ENCODE measurements at places on chromosomes 2 and 18.

DNA sequence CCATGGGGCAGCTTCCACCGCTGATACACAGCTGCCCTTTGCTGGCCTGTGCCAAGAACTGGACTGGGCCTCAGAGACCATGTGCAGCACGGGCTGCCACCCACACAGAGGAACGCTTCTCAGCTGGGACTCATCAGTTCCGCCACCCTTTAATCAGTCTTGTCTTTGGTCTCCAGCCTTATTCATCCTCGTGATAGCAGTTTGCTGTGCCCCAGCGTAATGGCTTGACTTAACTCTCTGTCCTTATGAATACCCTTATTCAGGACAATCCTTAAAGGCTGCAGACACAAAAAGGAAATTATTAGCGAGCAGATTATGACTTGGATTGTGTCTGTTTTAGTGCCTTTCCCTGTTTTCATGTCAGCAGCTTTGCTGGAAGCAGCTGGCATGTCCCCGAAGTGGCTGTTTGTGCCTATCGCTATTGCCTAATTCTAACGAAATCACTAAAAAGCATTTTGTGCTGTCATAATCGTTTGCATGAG lies 108.9 kb upstream of the DAPL1 start:
- DNase-seq, result no peak

DNA sequence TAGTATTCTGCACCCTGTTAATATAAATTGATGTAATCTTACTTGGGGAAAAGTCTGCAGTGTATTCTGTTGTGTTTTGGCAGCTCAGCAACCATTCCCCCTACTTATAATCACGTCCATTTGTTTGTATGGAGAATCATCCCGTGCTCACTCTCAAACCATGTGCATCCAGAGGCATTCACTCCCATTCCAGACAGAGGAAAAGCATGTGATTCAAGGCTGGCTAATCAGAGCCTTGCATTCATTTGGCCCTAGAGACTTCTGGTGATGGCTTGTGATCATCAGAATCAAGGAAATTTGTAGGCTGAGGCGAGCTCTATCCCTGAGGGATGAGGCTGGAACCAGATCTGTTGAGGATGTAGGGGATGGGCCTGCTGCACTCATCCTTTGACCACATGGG lies 5.1 kb upstream of the WIPF1 start:
- no peak for DNase-seq

GRCh38 chr2:10668402-10669012 lies 21.3 kb downstream of the NOL10 start:
- no peak for DNase-seq

GRCh38 chr2:241011296-241011600 lies 12.8 kb downstream of the SNED1 start:
- no peak for DNase-seq

- no peak for DNase-seq
Observed at GRCh38 chr18:63730773-63731172, 28.0 kb downstream of the SERPINB11 start.

DNA sequence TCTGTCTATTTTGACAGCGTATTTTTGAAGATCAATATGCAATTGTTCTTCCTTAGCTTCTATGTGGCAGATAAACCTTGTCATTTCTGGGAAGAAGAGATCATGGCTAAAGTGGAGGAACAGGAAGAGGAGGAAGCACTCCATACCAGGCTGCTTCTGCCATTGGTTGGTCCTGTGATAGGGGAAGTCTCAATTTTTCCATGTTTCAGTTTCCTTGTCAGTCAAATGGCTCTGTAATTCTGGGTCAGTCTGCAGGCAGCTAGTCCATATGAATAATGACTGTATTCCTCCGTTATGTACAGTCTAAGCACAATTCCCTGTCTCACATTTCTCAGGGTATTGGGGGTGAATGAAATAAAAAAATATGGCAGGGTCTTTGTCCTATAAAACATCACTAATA lies 277.6 kb upstream of the CXCR4 start:
- no peak for DNase-seq

GRCh38 chr18:54558609-54559585 lies 32.1 kb upstream of the DYNAP start:
- no peak for DNase-seq

- DNase-seq, result peak; percentile 0
Observed at GRCh38 chr2:240139011-240139441, 1.4 kb downstream of the OTOS start.

GRCh38 chr2:237326266-237327171 lies 87.4 kb downstream of the COL6A3 start:
- DNase-seq, result no peak

DNA sequence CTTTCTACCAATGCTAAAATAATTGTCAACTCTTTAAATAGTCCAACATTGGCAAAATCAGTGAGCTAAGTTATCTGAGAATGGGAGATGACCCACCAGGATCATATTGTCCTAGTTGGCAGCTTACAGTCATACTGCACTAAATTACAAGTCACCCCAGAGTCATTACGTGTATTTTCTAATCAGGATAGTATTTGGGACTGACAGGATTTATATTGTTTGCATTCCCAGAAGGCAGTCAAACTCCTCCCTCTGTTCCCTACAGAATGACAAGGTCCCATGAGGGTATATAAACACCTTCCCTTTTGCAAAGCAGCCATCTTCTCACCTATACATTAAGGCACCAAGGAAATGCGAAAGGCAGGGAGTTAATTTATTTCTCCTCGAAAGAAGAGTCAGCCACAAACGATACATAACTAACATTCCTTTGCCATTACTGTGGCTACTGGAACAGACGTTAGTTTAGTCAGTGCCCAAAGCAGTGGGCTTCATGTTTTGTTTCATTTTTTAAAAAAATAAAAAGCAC lies 125.3 kb downstream of the ANTXR1 start:
- DNase-seq, result no peak

- DNase-seq, result no peak
Observed at GRCh38 chr18:44290366-44290977, 390.2 kb upstream of the SETBP1 start.

DNA sequence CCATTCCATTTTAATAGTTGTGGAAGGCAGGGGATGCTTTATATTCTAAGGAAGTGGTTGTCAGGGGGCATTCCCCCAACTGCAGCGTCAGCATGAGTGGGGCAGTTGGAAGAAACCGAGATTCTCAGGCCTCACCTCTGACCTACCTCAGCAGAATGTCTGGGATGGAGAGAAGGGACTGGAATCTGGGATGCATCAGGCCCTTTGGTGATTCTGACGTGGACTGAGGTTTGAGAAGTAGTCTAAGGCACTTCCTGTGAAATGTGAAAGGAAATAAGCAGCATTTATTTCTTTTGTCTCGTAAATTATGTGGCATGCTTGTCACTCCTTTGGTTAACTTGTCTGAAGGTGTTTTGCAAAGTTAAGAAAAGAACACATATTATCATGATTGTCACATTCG lies 540.7 kb upstream of the NETO1 start:
- DNase-seq, result no peak

GRCh38 chr2:102803897-102804217 lies 42.0 kb downstream of the TMEM182 start:
- DNase-seq, result no peak

- DNase-seq, result peak; percentile 32
Observed at GRCh38 chr18:76380791-76381405, 114.1 kb downstream of the ZNF516 start.

DNA sequence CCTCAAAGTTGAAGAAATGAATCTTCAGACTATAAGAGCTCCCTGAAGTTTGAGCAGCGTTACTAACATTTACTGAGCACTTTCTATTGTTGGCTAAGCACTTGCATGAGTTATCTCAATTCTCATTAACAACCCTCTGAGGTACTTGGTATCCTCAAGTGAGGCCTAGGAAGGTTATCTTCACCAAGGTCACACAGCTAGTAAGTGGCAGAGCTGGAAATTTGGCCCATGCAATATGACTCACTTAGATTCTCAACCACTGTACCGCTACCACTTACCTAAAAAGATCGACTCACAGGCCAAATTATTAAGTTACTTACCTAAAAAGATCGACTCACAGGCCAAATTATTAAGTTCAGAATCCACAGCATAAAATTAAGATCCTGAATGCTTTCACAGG lies 8.7 kb upstream of the METAP1D start:
- no peak for DNase-seq

- DNase-seq, result no peak
Observed at GRCh38 chr2:39684464-39684863, 18.7 kb downstream of the TMEM178A start.

GRCh38 chr2:177998006-177998405 lies 74.6 kb downstream of the PDE11A start:
- DNase-seq, result no peak

DNA sequence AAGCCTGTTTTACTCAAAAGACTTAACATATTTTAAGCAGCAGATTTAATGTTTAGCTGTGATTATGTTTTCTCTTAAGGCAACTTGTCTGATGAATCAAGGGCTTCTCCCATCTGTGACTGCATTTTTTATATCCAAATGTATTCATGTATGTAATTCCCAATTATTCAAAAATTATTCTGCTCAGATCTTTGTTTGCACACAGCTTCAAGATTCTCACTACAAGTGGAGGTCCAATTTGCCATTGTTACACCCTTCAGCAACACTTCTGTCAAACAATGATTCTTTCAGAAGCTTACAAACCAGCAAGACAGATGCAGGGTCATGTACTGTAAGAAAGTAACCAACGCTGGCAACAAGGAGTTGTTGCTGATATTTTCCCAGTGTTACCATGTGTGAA lies 5.9 kb upstream of the LRPPRC start:
- DNase-seq, result no peak

DNA sequence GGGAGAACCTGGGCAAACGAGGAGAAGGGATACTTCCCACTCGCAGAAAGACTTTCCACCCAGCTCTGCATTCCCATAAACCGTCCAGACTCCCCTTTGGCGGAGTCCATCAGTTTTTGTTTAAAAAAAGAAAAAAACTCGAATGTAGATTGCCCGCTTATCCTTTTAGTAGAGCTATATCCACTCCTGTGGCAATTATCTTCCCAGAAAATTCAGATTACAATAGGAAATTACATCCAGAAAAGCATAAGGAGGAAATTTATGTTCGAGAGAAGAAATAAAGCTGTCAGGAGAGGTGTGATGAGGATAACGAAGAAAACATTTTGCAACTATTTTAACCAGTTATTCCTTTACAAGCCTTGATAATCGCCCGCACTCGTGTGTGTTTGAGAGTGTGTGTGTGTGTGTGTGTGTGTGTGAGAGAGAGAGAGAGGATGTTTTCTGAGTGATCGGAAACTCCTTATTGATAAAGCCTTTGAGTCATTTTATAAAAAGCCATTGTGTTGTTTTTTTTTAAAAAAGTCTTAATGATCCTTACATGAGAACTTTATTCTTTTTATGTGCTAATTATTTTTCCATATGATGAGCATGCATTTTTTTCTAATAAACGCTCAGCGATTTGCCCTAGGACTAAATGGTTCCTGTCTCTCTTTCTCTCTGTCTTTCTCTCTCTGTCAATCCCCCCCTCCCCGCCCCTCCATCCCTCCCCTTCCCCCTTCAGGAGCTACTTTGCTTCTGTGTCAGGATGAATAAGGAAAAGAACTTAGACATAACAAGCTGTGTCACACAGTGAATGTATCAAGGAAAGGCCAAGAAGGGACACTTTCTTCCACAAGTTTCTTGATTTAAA lies 1.1 kb upstream of the PPP3R1 start:
- DNase-seq, result peak; percentile 47

DNA sequence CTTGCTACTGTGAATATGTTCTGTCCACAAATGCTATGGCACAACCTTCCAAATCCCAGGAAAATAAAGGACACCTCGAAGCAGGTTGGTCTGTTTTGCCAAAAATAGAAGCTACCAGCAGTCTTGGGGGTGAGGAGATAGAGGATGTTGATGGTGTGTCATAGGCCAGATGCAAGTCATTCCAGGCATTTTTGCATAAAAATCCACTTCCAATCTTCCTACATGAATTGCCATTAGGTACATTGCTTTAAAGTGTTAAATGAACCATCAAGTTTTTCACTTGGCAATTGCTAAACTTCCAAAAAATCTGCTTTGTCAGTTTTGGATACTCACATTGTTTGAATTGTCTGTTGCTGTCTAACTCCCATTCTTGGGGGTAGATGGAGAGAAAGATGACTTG lies 295.4 kb downstream of the MYCN start:
- no peak for DNase-seq

DNA sequence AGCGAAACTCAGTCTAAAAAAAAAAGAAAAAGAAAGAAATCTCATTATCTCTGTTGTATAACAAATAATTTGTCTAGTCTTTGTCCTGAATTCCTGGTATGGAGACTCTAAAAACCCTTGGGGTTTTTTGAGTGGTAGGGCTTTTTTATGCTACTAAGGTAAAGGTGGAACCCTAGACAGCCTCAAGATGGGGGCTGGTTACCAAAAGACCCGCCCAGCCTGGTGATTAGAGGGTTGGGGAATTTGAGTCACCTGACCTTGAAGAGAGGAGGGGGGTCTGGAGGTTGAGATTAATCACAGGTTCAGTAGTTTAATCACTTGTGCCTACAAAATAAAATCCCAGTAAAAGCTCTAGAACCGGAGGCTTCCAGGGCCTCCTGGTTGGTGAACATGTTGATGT lies 17.6 kb downstream of the SOWAHC start:
- no peak for DNase-seq

GRCh38 chr2:30201990-30202389 lies 29.3 kb upstream of the LBH start:
- no peak for DNase-seq

DNA sequence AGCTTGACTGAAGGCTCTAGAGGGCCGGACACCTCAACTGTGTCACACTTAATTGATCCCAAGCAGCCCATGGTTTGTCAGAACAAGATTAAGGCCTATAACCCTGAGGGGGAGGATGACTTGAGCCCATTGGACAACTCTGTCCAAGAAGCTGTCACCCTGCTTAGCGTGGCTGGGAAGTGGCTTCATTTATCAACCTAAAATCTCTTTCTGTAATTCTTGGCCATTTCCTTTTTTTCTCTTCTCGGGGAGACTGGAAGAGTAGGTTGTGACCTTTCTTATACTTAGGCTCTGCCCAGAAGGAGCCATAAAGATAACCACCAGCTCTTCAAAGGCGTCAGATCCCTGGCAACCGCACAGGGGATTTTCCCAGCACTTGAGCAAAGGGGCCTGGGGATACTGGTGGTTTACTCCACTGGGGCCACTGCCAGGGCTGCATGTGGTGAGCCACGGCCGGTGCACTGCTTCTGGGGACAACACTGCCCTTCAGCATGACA lies 265.5 kb downstream of the CYRIA start:
- no peak for DNase-seq

GRCh38 chr2:73307720-73308119 lies 14.4 kb upstream of the EGR4 start:
- no peak for DNase-seq

- DNase-seq, result no peak
Observed at GRCh38 chr2:212157012-212157411, 381.6 kb downstream of the ERBB4 start.
